ENCODE measurements at places on chromosomes 7 and 10.

- H3K4me1 ChIP-seq, result no peaks in the 10 kb centered on the region
- DNase-seq, result no peak
- no peak overlapping the region for H3K27ac ChIP-seq
- no peaks in the 10 kb centered on the region for H3K27me3 ChIP-seq
- no peaks in the 10 kb centered on the region for H3K36me3 ChIP-seq
These were observed 152.1 kb downstream of the JAZF1 start for GRCh38 chr7:28028471-28028870.

DNA sequence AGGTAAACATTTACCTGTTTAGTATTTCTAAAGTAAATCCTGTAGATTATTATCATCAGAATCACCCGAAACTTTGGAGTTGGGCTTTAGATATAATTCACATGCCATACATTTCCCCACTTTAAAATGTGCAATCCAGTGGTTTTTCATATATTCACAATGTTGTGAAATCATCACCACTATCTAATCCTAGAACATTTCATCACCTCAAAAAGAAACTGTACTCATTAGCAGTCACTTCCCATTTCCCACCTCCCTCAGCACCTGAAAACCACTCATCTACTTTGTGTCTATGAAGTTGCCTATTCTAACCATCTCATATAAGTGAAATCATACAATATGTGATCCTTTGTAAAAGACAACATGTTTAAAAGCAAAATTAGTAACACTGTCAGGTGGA is 182.6 kb downstream of the FZD1 start:
- no peak overlapping the region for H3K27ac ChIP-seq
- DNase-seq, result no peak
- no peaks in the 10 kb centered on the region for H3K4me1 ChIP-seq
- no peaks in the 10 kb centered on the region for H3K27me3 ChIP-seq
- no peak overlapping the region for H3K4me3 ChIP-seq
- H3K36me3 ChIP-seq, result no peaks in the 10 kb centered on the region

GRCh38 chr10:86100581-86101061 is 266.0 kb downstream of the GRID1 start:
- no peak overlapping the region for H3K27ac ChIP-seq
- H3K4me1 ChIP-seq, result no peaks in the 10 kb centered on the region
- DNase-seq, result peak; percentile 5
- no peaks in the 10 kb centered on the region for H3K36me3 ChIP-seq
- H3K27me3 ChIP-seq, result no peaks in the 10 kb centered on the region

GRCh38 chr7:134701272-134701671 is 54.6 kb downstream of the BPGM start:
- H3K36me3 ChIP-seq, result no peaks in the 10 kb centered on the region
- H3K27me3 ChIP-seq, result no peaks in the 10 kb centered on the region
- DNase-seq, result no peak
- H3K4me3 ChIP-seq, result no peak overlapping the region
- no peak overlapping the region for H3K27ac ChIP-seq

DNA sequence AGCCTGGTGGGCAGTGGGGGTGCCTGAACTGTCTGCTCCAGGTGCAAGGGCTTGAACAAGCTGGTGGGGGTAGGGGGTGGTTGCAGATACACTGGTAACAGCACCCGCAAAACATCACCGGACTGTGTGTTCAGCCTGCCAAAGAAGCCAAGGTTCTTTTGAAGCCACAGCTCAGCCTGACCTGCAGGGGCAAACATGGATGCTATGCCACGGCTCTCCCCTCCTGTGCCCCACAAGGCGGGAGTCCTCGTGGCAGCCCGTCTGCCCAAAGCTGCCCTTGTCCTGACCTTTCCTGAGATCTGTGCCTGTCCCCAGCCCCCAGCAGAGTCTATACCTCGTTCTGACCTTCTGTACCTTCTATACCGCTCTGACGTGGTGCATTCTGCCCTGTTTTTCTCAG is 285.7 kb downstream of the GLRX3 start:
- H3K4me3 ChIP-seq, result no peak overlapping the region
- no peaks in the 10 kb centered on the region for H3K27me3 ChIP-seq
- no peaks in the 10 kb centered on the region for H3K36me3 ChIP-seq
- no peaks in the 10 kb centered on the region for H3K4me1 ChIP-seq
- DNase-seq, result no peak
- H3K27ac ChIP-seq, result no peak overlapping the region

- H3K27ac ChIP-seq, result peak overlapping the region; percentile 99
- peaks cover 25% of the 10 kb centered on the region for H3K4me1 ChIP-seq
- no peaks in the 10 kb centered on the region for H3K27me3 ChIP-seq
- DNase-seq, result peak; percentile 76
These were observed 1.1 kb downstream of the HNRNPA2B1 start for GRCh38 chr7:26199301-26200037.

- H3K36me3 ChIP-seq, result no peaks in the 10 kb centered on the region
- H3K4me3 ChIP-seq, result no peak overlapping the region
- no peak overlapping the region for H3K27ac ChIP-seq
- no peaks in the 10 kb centered on the region for H3K27me3 ChIP-seq
- no peaks in the 10 kb centered on the region for H3K4me1 ChIP-seq
- DNase-seq, result no peak
These were observed 17.3 kb downstream of the IL2RA start for GRCh38 chr10:6044751-6045313.

DNA sequence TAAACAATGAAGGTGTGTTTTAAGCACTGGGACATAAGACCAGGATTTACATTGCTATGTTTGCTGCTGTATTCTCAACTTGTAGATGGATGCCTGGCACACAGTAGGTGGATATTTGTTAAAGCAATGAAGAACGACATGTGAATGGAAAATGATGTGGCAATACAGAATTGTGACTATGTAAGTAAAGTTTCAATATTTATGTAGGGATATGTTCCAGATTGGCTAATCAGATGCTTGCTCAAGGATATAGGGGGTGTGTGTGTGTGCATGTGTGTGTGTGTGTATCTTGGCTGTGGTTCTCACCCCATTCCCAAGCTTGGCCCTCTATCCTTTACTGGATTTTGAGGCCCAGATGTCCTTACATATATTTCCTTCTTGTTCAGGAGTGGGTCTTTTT is 42.7 kb upstream of the LAMB1 start:
- no peak overlapping the region for H3K4me3 ChIP-seq
- no peaks in the 10 kb centered on the region for H3K36me3 ChIP-seq
- H3K4me1 ChIP-seq, result no peaks in the 10 kb centered on the region

DNA sequence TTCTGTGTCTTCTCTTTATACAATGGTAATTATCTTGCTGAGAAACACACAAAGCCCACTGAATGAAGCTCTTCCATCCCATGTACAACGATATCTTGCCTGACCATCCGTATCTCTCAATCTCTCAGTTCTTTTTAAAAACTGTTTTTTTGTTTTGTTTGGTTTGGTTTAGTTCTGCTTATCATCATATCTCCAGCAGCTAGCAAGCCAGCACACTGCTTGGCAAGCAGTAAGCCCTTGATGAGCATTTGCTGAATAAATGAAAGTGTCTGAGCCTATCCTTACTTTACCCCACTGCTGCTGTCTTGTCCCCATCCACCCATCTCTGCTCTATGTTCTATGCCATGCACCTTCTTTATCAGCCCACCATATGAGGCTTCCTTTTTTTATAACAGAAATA is 34.2 kb downstream of the ITGB1 start:
- peaks cover 69% of the 10 kb centered on the region for H3K36me3 ChIP-seq
- no peak for DNase-seq
- no peaks in the 10 kb centered on the region for H3K27me3 ChIP-seq
- no peaks in the 10 kb centered on the region for H3K4me1 ChIP-seq
- H3K4me3 ChIP-seq, result no peak overlapping the region

DNA sequence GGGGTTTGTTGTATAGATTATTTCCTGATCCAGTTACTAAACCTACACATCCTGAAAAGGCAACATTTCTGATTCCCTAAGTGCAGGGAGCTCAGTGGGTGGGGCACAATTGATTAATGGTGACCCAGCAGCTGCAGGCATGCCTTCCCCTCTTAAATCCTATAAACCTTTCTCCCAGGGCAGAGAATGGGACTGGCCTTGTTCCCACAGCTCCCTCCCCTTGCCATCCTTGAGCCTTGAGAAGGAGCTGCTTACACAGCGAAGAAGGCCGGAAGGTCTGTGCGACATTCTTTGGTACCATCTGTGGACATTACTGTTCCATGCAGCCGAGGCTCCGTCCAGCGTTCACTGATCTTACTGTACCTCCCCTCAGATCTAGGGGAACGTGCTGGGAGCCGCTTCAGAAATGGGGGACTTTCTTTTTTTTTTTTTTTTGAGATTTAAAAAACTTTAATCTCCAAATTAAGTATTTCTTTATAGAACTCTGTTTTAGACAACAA is 14.3 kb downstream of the KLF6 start:
- H3K27me3 ChIP-seq, result no peaks in the 10 kb centered on the region
- H3K4me3 ChIP-seq, result no peak overlapping the region
- DNase-seq, result no peak
- H3K36me3 ChIP-seq, result no peaks in the 10 kb centered on the region
- no peaks in the 10 kb centered on the region for H3K4me1 ChIP-seq

DNA sequence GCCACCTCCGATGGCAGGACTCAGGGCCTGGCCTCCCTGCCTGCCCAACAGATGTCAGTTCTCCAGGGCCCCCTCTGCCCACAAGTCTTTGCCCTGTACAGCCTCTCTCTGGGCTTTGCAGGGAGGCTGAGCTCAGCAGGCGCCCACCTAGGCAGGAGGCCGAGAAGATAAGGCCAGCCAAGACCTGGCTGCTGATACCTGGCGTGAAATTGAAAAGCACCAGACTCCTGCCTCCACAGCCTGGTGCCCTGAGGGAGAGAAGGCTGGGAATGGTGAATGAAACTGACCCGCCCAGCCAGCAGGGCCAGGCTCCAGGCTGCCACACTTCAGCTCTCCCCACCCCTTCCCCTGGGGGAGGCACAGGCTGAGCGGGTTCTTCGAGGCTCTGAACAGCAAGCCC is 145.8 kb downstream of the CDH23 start:
- no peaks in the 10 kb centered on the region for H3K36me3 ChIP-seq
- H3K4me1 ChIP-seq, result no peaks in the 10 kb centered on the region
- H3K27me3 ChIP-seq, result no peaks in the 10 kb centered on the region

- no peaks in the 10 kb centered on the region for H3K36me3 ChIP-seq
- no peak overlapping the region for H3K4me3 ChIP-seq
- no peak overlapping the region for H3K27ac ChIP-seq
- no peak for DNase-seq
- H3K4me1 ChIP-seq, result peaks cover 15% of the 10 kb centered on the region
These were observed 58.8 kb downstream of the TPST1 start for GRCh38 chr7:66263936-66264335.

DNA sequence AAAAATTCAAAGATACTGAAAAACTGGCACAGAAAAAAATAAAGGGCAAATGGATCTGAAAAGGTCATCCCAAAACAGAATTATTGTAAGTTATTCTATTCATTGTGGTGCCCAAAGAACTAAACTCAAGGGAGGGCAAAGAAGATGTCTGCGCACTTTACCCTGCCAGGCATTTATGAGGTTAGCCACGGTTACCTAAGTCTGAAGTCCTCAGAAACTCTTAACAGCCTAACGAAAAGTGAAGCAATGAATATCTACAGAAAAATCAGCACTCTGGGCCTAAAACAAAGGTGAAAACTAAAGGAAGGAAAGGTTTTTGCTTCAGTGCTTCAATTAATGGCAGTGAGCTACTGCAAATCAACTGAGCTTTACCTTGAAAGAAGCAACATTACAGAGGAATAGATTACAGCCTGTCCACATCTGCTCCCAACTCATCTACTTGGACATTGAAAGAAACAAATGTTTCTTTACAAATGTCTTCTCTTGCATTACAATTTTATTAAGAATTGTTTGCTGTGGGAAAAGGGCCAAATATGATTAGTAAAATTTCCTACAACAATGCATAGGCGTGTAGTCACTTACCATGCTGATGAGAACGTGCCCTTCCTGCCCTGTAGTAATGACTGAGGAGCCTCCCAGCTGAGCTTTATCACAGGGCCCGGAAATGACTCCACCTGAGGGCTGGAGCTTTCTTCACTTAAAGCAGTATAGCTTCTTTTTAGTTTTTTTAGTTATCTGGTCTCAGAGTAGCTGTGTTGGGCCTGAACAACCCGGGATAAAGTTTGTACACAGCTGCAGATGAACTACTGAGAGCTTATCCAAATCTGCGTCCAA is at the start of gene TUBAL3:
Gene TUBAL3, minus strand, starts transcription at position 621 of the 834 bp plus-strand sequence. Its CDS starts 36 bp downstream, at position 585.
- H3K27ac ChIP-seq, result no peak within 1 kb of the TSS
- DNase-seq, result no peak
- no peaks in the 10 kb centered on the region for H3K4me1 ChIP-seq

GRCh38 chr10:90743291-90743690 is 114.5 kb downstream of the HTR7 start:
- H3K4me1 ChIP-seq, result no peaks in the 10 kb centered on the region
- H3K4me3 ChIP-seq, result no peak overlapping the region
- no peaks in the 10 kb centered on the region for H3K36me3 ChIP-seq
- H3K27ac ChIP-seq, result no peak overlapping the region
- no peaks in the 10 kb centered on the region for H3K27me3 ChIP-seq

DNA sequence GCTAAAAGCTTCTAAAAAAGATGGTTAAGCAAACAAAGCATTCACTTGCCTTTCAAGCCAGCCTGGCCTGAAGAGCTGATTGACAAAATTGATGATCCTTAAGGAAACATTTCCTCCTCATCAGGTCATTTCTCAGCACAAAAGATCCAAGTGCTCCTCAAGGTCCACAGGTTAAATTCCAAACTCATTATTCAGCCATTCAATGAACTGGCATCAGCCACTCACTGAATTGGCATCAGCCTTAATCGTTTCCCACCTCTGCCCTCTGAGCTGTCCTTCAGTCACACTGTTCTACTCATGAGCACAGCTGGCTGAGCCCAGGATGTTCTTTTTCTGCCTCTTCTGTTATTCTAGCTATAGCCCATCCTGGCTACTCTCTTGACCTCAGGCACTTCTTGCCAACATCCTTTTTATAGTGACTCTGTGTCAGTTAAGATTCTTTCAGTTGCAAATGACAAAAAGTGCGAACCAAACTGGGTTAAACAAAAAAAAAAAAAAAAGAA is 147.5 kb downstream of the RAB11FIP2 start:
- no peaks in the 10 kb centered on the region for H3K27me3 ChIP-seq
- H3K4me1 ChIP-seq, result no peaks in the 10 kb centered on the region
- no peak overlapping the region for H3K4me3 ChIP-seq
- no peak for DNase-seq

DNA sequence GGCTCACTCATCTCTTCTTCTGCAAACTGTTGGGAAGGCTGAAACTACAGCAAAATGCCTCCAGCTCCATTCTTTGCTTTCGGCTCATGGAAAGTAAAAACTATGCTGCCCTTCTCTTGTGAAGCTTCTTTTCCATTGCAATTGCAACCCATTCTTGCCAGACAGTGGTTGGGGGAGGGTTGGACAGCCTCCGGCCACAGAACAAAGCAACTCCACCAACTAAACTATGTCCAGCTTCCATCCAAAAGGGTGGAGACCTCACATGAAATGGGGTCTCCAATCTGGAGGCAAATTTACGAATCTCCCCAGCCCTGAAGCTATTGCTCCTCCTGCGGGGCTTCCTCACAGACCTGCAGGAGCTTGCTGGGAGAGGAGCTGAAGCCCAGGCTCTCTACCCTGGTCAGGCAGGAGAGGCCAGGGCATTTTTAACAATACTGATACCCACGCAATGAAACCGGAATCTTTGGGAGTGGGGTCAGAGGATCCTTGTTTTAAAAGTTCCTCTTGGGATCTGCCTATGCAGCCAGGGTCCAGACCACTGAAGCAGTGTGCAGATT is 549 bp downstream of the GPNMB start:
- H3K27me3 ChIP-seq, result peaks cover 6% of the 10 kb centered on the region
- no peak for DNase-seq
- no peak overlapping the region for H3K4me3 ChIP-seq
- peaks cover 4% of the 10 kb centered on the region for H3K4me1 ChIP-seq

GRCh38 chr10:58320351-58321049 is 14.3 kb upstream of the UBE2D1 start:
- H3K27ac ChIP-seq, result no peak overlapping the region
- DNase-seq, result no peak
- H3K27me3 ChIP-seq, result no peaks in the 10 kb centered on the region
- no peaks in the 10 kb centered on the region for H3K4me1 ChIP-seq

- DNase-seq, result no peak
- H3K27me3 ChIP-seq, result no peaks in the 10 kb centered on the region
- no peaks in the 10 kb centered on the region for H3K36me3 ChIP-seq
- H3K4me1 ChIP-seq, result no peaks in the 10 kb centered on the region
- no peak overlapping the region for H3K4me3 ChIP-seq
These were observed 44.4 kb upstream of the AMPH start for GRCh38 chr7:38675494-38676106.
